ENCODE measurements at places on chromosomes 1 and 21. TPM values are rescaled to one million over a fixed set of nuclear protein-coding genes. Genes with fewer than 3 reads are reported as not detected.

The RGSL1 gene
- total RNA-seq: 0.04 TPM

The GRIK3 gene
- total RNA-seq: 4.0 TPM

The UMODL1 gene
- not detected for total RNA-seq

The TPM3 gene
- 275 TPM for total RNA-seq

The F3 gene
- 18.7 TPM for total RNA-seq

The SFN gene
- 0.81 TPM for total RNA-seq

The TEX38 gene
- 1.7 TPM for total RNA-seq

The AMY2A gene
- not detected for total RNA-seq

The GBP4 gene
- 5.0 TPM for total RNA-seq

The LRRC3 gene
- 2.7 TPM for total RNA-seq

The IL23R gene
- total RNA-seq: not detected

The OR2L2 gene
- total RNA-seq: not detected

The MYOC gene
- 1,432 TPM for total RNA-seq

The GJB3 gene
- 6.4 TPM for total RNA-seq

The FNDC5 gene
- 7.3 TPM for total RNA-seq

The SLC25A34 gene
- 0.10 TPM for total RNA-seq

The BNIPL gene
- total RNA-seq: 0.93 TPM

The TCP10L gene
- total RNA-seq: 2.7 TPM

The NR1I3 gene
- not detected for total RNA-seq

The AADACL3 gene
- total RNA-seq: not detected

The FOXO6 gene
- 0.27 TPM for total RNA-seq

The AIRE gene
- total RNA-seq: not detected

The WDR64 gene
- not detected for total RNA-seq

The FCRL4 gene
- not detected for total RNA-seq

The F5 gene
- total RNA-seq: not detected

The LCA5L gene
- total RNA-seq: 1.3 TPM

The ADORA3 gene
- total RNA-seq: 13.7 TPM

The CDC14A gene
- total RNA-seq: 20.1 TPM

The MANEAL gene
- 2.7 TPM for total RNA-seq

The DMRTA2 gene
- total RNA-seq: not detected

The HTR6 gene
- not detected for total RNA-seq

Measured in gastroesophageal sphincter (tissue), 4 donors.